ENCODE measurements at places on chromosomes 2 and 18.

- DNase-seq = no peak
These were observed 54.7 kb downstream of the INO80D start for GRCh38 chr2:206031162-206031784.

- no peak for DNase-seq
These were observed 167.6 kb upstream of the ACAA2 start for GRCh38 chr18:49980896-49981295.

- DNase-seq = no peak
These were observed 217.6 kb downstream of the BABAM2 start for GRCh38 chr2:28108143-28108542.

GRCh38 chr2:127647242-127648190 lies 1.6 kb downstream of the GPR17 start:
- no peak for DNase-seq
